ENCODE measurements at places on chromosomes 2 and 18.

DNA sequence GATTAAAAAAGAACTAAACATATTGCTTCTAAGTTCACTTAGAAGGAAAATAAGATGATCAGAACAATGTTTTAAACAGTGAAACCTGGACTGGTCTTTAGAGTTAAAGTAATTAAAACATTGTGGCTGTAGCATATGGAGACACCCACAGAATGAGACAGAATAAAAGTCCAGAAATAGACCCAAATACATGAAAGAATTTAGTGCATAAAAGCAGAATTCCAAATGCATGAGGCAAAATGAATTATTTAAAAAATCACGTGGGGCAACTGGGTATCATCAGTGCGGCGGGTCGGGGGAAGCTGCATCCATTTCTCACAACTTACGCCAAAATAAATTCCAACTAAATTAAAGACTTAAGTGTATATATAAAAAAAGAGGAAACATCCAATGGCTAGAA lies 12.1 kb downstream of the RNF149 start:
- no peak for DNase-seq

DNA sequence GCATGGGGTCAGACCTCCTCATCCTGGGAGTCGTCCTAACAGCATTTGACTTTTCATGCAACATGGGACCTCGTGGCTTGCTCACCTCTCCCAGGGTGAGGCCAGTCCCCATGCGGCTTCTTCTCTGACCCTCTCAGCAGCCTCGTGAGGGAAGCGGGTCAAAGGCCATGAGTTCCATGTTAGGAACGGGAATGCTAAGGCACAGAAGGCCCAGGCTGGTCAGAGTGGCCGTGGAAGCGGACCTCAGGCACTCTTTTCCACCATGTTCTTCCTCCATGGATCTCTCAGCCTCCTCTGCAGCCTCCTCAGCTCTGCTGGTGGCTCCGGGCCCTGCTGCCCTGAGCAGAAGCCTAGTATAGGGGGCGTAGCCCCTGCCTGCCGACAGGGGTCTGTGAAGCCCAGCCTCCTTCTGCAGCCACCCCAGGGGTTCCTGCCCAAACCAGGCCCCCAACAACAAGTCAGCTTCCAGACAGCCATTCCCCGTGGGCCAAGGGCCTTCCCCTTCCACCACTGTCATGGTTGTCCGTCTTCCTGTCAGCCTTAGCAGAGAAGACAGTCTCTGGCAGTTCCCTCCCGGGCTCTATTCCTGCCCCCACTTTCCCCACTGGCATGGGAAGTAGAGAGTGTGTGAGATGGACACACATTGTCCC lies 60.0 kb upstream of the OTOF start:
- no peak for DNase-seq

DNA sequence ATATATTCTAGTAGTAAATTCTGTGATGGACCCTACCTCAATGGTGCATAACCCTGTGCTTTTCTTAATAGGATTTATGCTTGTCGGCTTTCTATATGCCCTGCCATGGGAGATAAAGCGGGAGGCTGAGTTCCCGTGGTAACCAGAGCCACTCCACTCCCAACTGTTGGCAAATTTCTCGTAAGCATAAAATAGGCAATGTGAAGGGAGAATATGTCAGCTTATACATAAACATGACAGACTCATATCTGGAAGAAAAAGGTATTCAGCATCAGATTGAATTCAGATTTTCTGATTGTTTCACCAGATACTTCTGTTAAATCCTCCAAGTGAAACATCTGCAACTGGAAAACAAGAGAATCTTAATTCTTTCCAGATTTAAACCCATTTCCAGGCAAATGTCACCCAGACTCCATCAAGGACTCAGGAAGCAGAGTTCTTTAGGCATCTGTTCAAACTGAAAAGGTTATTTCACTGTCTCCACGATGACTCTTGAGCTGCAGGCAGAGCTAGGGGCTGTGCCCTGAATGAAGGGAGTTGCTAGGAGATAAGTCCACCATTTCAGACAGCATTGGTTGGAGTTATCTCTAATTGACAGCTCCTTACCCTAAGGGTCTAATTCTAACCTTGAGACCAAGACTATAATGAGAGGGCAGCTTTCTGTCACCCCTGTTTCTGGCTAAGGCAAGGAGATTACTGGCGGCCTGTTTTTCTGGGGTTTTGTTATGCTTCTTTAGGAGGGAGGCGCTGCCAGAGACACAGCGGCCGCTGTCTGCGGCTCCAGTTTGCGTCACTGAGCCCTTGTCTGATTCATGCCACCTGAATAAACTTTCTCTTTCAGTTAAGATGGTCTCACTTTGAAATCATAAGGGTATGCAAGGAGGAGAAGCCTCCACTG lies 381.3 kb downstream of the SOX11 start:
- DNase-seq, result peak; percentile 75

DNA sequence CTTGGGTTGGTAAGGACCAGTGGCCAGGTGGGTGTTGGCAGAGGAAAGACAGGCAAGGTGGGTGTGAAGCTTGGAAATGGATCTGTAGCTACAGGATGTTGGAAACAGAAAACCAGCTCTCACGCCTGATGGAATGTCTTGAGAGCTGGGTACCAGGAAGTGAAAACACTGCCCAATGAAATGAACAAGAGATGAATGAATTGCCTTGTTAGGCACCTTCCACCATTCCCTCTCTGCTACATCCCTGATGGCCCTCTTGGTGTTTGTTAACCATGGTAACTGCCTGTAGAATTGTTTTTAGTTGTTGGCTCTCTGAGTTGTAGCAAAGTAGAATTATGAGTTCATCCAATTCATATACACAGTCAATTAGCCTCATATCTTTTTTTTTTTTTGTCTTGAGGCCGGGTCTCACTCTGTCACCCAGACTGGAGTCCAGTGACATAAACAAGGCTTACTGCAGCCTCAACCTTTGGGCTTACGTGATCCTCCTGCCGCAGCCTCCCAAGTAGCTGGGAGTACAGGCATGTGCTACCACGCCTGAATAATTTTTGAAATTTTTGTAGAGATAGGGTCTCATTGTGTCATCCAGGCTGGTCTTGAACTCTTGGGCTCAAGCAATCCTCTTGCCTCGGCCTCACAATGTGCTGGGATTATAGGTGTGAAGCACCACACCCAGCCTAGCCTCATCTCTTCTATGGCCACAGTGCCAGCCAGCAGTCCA lies 9.5 kb downstream of the KCMF1 start:
- DNase-seq, result no peak

GRCh38 chr2:100060875-100061274 lies 81.5 kb downstream of the AFF3 start:
- DNase-seq, result no peak

DNA sequence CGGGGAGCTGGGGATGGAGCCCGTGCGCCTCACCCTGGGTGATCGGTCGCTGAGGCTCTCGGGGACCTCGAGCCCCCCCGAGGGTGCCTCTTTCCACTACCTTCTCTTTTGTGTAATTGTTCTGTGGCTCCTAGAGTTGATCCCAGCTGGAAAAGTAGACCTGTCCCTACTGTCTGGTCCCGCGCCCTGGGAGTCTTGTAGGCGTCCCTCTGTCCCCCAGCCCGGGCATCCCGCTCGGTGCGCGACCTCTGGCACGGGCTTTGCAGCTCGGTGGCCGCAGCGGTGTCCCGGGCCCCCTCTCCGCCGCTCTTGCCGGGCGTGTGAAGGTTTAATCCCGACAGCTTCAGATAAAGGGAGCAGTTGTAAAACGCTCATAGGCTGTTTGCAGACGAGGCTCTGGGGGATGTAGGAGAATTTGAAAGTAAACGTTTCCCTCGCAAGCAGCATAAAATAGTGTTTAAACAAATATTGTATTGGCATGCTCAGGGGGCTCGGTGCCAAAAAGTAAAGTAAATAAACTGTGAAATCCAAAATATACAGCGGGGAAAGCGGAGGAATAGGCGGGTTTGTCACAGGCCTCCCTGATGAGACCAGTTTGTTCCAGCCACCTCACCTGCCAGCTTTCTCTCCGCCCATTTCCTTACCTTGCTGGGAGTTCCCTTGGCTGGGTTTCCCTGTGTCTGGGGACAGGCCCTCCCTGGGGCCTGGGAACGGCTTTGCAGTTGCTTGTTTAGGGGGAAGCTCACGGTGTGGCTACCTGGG lies 1.9 kb downstream of the GLI2 start:
- no peak for DNase-seq

DNA sequence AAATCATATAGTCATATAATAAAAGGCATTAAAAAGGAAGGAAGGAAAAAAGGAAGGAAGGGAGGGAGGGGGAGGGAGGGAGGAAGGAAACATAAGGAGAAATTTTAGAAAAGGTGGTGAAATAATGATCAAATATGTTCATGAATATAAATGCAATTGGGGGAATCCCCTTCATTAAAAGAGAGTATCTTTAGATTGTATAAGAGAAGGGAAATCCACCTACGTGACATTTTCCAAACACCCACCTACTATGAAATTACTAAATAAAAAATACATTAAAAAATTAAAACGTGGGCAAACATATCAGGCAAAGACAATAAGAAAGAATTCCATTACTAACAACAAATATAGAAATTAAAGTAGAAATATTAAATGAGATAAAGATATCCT lies 203.4 kb upstream of the PARD3B start:
- no peak for DNase-seq

DNA sequence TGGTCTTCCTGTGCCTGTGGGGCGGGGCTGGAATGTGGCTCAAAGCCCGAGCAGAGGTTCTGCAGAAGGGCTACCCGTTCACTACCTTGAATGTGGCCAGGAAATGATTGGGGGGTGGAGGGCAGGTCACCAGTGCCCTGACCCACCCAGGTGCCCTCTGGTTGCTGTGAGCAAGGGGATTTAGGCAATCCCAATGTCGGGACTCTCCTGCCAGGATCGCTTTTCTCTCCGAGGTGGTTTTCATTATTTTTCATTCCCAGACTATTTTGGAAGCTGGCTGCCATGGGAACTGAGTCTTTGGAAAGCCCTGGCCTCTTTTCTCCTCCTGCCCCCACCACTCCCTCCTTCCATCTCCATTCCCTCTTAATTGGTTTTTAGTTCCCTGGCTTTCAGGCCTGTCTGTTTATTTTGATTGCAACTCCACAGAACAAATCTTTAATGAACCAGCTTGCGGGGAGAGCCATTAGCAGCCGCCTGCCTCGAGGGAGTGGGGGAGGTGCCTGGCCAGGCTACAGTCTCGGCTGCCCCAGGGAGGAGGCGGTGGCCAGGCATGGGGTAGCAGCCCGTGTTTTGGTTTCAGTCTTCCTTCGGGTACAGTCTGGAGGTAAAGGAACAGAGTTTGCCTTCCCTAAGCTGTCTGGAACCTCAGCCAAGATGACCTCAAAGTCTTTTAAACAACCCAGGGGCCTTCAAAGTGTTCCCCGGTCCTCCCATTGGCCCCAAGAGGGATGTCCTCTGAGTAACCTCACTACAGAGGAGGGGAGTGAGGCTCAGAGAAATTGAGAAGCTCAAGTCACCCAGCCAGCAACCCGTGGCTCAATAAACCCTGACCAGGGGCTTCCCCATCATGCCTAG lies 114.4 kb upstream of the HAAO start:
- DNase-seq, result no peak

DNA sequence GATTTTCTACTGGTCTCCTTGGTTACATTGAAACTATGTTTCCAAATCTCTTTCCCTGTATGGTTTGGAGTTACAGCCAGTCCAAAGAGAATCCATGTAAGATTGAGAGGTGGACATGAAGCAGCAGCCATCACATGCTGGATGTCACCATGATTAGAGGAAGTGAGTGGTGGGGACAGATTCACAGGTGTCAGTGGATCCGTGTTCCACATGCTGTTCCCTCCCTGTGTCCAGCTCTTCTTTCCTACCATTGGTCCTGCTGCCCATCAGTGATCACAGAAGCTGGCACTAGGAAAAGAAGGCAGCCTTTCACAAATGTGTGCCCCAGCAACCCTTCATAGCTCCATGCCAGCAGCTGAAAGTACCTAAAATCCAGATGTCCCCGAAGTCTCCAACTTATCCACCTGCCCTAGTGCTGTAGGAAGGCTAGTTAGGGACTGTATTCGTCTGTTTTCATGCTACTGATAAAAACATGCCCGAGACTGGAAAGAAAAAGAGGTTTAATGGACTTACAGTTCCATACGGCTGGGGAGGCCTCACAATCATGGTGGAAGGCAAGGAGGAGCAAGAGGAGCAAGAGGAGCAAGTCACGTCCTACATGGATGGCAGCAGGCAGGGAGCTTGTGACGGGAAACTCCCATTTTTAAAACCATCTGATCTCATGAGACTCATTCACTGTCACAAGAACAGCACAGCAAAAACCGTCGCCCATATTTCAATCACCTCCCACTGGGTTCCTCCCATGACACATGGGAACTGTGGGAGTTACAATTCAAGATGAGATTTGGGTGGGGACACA lies 207.5 kb downstream of the INSIG2 start:
- DNase-seq, result no peak

DNA sequence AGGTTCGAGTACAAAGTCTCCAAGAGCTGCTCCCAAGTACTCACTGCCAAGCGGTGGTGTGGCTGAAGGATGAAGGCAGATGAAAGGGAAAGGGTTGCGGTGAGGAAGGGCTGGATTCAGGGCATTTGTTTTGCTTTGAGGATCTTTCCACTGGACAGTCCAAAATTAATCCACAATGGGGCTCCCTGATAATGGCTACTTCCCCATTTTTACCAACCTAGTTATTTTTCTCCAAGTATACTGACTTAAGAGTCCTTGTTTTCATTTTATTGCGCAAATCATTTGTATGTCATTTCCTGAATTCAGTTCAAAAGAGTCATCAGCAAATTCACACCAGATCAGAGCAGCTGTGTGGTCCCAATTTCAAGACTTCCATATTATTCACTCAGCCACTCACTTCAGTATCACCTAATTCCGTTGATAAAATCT lies 464 bp upstream of the SESTD1 start:
- no peak for DNase-seq

DNA sequence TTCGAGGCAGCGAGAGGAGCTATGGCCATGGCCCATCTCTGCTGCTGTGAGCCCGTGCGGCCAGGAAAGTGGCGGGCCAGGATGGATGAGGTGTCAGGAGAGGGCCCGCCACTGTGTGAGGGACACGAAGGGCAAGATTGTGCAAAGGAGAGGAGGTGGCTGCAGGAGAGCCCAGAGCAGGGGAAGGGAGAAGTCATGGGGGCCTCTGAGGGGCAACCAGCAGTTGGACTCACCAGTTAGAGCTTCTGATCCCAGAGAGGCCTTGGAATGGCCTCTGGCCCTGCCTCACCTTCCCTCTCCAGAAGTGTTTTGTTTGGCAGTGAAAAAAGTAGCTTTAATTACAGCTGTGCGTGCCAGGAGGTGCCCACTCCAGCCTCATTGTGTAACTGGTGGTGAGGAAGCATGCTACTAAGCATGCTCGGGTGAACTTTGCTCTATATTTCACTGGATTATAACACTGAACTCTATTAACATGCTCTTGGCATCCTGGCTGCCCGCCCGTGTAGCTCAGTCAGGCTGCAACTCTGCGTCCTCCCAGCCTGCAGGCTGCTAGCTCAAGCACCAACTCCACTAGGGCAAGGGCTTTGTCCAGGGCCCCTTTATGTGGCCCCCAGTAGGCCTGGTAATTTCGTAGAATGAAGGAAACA lies 34.2 kb downstream of the IMPA2 start:
- no peak for DNase-seq

DNA sequence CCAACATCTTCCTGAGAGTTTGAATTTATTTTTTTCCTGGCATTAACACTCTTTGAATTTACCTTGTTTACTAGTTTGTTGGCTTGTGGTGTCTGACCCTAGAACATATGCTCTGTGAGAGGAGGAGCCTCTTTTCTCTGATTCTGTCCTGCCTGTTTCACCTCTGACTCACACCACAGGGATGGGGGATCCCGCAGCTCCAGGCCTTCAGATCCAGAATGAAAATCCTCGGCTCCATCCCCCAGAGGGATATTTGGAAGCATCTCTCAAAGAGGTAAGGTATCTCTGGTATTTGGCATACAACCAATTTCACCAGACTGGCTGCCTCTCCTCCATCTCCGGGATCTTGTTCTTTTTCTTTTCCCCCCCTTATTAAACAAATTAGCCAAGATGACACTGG lies 104.7 kb downstream of the GPR39 start:
- no peak for DNase-seq

GRCh38 chr2:241542278-241542605 lies 16.3 kb upstream of the BOK start:
- no peak for DNase-seq

Data from NCI-H187 (cell line).